ENCODE measurements at places on chromosomes 2 and 18.

DNA sequence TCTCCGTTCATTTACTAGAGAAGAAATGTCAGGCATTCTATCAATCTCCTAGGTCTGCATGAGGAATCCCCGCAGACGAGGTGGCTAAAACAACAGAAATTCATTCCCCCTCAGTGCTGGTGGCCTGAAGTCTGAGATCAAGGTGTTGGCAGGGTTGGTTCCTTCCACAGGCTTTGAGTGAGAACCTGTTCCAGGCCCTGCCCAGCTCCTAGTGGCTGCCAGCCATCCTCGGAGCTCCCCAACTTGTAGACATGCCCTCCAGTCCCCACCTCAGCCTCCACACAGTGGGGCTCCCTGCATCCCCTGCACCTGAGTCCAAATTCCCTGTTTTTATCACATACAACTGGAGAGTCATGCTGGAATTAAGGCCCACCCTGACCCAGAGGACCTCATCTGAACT lies 145.3 kb upstream of the ALKAL2 start:
- DNase-seq = no peak

- no peak for DNase-seq
Observed at GRCh38 chr18:67276638-67277037, 239.9 kb downstream of the DSEL start.

DNA sequence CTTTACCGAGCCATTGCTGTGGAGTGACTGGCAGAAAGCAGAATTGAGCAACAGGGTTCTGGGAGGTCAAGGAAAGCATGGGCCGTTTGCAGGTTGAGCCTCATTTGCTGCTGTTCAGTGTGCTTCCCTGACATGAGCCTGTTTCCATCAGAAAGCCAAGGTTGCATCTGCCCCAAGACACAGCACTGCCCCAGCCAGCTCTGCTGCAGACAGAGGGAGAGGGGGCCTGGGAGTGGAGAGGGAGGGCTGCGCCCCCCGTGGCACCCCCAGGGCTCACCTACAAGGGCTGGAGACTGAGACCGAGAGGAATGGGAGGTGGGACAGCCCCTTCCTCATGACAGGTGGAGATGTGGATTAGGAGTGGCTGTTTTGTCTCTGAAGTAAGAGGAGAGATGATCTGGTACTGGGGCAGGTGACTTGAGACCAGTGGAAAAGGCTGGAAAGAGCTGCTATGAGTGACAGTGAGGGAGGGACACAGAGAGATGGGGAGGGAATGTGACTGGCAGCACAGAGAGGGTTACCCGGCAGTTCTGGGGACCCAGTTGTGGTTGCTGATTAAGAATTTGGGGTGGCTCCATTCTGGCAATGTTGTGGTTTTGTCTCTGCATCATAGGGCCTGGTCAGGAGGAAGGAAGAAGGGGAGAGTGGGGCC lies 218.0 kb downstream of the DYSF start:
- DNase-seq = no peak

GRCh38 chr18:23574611-23575308 lies 11.5 kb downstream of the NPC1 start:
- DNase-seq = no peak

DNA sequence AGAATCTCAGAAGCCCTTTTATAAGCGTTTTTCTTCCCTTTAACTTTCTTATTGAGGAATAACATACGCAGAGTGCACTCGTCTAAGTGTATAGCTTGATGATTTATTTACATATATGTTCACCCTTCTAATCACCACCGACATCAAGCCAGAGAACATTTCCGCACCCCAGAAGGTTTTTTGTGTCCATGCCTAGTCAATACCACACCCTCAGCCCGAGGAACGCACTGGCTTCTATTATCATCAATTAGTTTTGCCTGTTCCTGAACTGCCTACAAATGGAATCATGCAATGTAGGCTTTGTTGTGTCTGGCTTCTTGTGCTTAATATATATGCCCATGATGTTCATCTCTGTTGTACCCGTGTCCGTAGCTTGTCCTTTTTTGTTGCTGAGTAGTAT lies 27.7 kb downstream of the SDC1 start:
- no peak for DNase-seq

- DNase-seq = no peak
Observed at GRCh38 chr2:160266037-160266551, 66.0 kb upstream of the ITGB6 start.

- no peak for DNase-seq
Observed at GRCh38 chr2:130183512-130184373, 1.7 kb downstream of the MZT2B start.

DNA sequence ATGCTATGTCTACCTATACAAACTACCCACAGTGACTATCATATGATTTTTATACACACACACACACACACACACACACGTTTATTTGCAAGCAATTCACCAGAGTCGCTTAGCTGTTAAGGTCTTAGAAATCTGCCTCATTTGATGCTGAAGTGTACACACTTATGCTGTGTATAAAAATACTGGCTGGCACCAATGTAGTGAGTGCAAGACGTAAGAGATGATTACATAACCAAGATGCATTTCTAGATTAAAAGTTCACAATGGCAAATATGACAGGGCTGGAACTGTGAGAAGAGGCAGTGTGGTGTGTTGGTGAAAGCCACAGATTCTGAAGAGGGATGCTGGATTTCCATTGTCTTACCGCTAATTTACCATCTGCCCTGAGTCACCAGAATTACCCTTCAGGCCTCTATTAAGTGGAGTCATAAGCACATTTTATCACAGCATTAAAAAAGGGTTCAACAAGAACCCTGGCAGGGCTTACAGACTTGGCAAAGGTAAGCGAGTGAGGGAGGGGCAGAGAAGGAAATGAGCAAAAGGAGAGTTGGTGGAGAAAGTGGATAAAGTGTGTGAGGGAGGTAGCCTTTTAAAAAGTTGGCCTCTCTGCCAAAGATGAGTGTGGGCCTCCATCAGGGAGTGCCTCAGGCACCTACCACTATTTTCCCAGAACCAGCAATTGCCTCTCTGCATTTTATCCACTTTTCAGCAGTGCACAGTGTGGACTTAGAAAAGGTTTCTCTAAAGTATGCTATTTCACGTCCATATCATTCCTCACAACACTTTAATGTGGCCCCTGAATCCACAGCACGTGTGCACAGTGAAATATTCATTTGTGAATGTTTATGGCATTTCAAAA lies 21.5 kb downstream of the MEIS1 start:
- DNase-seq = no peak

GRCh38 chr18:46481048-46481846 lies 175.8 kb downstream of the LOXHD1 start:
- DNase-seq = peak; percentile 46

- no peak for DNase-seq
Observed at GRCh38 chr2:177603768-177604167, 211.2 kb downstream of the AGPS start.

DNA sequence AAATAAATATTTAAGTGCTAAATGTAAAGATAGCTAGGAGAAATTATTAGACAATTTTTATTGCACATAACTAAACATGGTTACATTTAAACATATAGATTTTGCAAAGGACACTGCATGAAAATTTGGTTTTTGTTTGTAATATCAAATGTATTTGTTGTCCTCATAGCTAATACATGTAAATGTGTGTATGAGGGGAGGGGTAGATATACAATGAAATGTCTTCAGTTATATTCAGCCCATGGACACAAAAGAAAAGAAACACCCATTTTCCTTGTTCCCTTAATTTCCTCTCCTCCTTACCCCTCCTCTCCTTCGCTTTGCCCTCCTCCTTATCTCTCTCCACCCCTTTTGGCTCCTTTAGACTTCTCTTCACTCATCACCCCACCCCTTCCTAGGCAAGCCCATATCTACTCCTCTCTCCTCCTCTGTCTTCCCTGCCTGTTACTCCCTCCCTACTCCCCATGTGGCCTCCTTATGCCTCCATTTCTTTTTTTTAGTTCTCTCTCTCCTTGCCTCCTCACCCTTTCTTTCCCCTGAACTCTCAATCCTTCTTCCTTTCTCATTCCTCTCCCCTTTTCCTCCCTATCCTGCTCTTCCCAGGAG lies 1.4 kb downstream of the COL3A1 start:
- DNase-seq = no peak

DNA sequence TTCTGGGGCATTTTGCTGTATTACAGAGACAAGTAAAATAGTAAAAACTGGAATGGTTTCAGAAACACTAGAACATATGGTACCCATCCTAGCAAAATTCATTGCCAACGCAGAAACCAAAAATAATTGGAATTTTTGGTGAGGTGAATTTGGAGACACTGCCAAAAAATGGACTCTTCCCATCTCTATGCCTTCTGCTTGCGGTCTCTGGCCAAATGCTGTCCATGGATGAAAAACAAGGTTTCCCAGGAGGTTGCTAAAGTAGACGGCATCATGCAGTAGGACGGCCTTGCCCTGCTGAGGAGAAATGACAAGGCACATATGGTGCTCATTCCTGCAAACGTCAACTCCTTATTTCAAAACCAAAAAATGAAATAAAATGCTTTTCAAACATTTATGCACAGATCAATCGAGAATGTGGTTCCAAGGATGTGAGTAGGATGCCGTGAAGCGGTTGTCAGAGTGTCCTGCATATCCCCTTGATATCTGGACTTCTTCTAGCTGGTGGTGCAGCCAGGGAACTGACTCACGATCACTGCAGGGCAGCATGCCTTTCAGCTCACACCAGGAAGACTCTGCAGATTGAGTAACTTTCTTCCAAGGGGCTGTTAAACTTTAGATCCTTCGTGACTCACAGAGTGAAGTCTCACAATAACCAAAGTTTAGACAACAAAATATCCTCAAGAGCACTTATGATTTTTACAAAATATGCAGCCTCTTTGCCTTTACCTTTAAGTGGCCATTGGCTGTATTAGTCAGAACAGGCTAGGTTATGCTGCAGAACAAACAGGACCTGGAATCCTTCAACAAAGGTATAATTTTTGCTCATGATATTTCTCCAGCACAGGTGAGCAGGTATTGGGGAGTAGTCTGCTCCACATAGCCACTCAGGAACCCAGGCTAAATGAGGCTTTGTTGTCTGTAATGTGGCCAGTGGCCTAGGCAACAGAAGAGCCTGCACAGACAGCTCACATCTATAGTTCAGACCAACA lies 149.4 kb upstream of the NDUFV2 start:
- no peak for DNase-seq

GRCh38 chr18:30342675-30343074 lies 699.9 kb downstream of the DSC3 start:
- no peak for DNase-seq

- no peak for DNase-seq
Observed at GRCh38 chr18:42229211-42230210, 274.5 kb downstream of the PIK3C3 start.

DNA sequence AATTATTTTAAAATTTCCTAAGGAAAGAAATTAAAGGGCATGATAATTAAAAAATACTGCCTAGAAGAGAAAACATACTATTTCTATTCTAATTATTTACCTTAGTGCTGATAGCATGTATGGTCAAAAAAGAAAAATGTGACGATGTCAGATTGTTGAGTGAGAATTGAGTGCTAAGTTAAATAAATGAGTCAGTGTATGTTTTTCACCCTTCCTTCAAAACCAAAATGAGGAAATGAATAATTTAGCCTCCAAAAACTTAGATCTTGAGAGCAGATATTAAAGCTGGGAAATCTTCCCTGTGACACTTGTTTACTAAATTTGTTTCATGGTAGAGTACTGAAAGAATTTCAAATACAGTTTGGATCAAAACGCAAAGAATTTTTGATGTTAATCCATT lies 58.6 kb upstream of the NYAP2 start:
- DNase-seq = no peak

DNA sequence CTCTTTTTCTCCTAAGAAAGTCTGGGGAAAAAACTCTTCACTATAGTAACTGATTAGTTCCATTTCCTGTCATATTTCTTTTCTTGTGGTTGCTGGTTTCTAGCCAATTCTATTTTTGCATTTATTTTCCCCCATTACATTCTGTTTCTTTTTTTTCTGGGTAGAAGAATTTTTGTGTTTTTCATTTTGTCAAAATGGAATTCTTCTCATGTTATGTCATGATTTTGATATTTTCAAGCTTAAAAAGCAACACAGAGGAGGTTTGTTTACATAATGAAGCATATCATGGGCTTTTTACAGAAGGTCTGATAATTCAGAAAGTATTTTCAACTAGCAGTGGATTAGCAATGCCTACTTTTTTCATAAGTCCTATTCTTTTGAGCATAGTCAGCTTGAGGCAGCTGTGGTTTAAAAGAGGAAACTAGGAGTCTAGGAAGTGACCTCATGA lies 102.0 kb downstream of the MAP2 start:
- no peak for DNase-seq

- DNase-seq = no peak
Observed at GRCh38 chr2:41894563-41895333, 153.1 kb upstream of the PKDCC start.

GRCh38 chr2:222945887-222946286 lies 85.1 kb downstream of the ACSL3 start:
- no peak for DNase-seq

GRCh38 chr2:4635289-4635688 lies 931.9 kb downstream of the DCDC2C start:
- no peak for DNase-seq

- DNase-seq = peak; percentile 54
Observed at GRCh38 chr2:25951071-25951547, 31.2 kb downstream of the KIF3C start.

Measured in activated T-cell treated with anti-CD3 and anti-CD28 coated beads for 24 hours (primary cell).